Activated naive CD8-positive, alpha-beta T cell treated with anti-CD3 and anti-CD28 coated beads, Interleukin-2, amount 10 ng/mL, durations not matched to agents 7 days and 5 days (primary cell): ENCODE measurements at places on chromosomes 11 and 22. TPM values are rescaled to one million over a fixed set of nuclear protein-coding genes. Genes with fewer than 3 reads are reported as not detected.

CARNS1 gene
- total RNA-seq = 5.6 TPM

MS4A2 gene
- not detected for total RNA-seq

GRCh38 chr22:19098157-19098556, 24.1 kb downstream of the DGCR2 start:
- H3K4me1 ChIP-seq = peaks cover 3% of the 10 kb centered on the region
- H3K4me3 ChIP-seq = no peak overlapping the region
- H3K27ac ChIP-seq = no peak overlapping the region
- peaks cover 15% of the 10 kb centered on the region for H3K36me3 ChIP-seq
- DNase-seq = no peak

DNA sequence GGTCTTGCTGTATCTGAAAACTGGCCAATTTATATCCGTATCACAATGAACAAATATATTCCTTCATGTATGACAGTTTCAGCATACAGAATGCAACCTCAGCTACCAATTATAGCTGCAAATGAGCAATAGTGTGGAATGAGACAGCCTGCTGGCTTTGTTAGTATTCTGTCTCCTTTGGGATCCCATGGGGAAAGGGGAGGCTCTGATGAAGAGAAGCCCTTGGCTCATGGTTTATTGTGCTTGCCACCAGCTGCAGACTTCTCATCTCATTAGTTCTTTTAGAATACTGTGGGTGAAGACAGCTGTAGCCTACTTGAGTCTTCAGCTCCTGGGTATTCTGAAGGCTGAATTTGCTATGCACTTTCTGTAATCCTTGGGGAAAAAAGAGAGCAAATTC, 42.4 kb downstream of the PITPNB start:
- peaks cover 2% of the 10 kb centered on the region for H3K36me3 ChIP-seq
- H3K27me3 ChIP-seq = no peaks in the 10 kb centered on the region
- no peak for DNase-seq
- peaks cover 23% of the 10 kb centered on the region for H3K4me1 ChIP-seq
- no peak overlapping the region for H3K4me3 ChIP-seq
- H3K27ac ChIP-seq = no peak overlapping the region

DNA sequence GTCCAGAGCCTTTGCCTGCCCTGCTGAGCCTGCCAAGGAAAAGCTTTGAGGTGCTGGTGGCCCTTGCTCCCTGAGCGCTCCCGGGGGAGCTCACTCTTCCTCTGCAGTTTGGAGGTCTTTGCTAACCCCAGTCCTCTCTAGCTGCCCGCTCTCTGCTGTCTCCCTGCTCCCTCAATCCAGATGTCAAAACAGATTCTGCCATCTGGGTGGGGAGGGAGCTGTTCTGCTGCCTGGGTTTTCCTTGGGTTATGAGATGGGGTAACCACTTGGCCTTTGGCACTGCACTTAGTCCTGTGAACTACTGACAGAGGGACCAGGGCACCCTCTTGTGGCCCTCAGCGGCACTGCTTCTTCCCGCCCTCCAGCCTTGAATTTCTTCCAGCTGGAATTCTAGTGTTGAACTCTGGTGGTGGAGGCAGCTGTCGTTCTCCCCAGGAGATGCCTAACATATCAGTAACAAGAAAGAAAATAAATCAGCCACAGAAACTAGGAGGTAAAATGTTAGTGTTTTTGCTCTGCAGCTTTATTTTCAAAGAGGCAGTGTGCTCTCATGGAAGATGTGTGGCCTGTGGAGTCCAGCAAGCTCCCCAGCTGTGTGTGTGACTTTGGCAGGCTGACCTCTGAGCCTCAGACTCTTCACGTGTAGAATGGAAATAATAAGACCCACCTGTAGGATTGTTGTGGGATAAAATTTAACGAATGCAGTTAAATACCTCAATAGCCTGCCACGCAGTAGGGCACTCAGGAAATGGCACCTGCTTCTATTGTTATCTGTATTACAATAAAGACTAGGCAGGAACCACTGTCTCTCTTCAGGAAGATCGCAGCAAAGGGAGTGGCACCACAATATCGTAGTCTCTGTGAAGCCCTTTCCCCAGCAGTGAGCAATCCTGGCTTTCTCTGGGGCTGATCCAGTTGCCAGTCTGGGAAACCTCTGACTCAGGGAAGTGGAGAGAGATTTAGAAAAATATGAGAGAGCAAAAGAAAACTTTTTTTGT, 23.4 kb downstream of the ARFGAP2 start:
- peak; percentile 63 for DNase-seq
- peaks cover 31% of the 10 kb centered on the region for H3K4me1 ChIP-seq
- peak overlapping the region; percentile 56 for H3K4me3 ChIP-seq

PYGM gene
- 7.2 TPM for total RNA-seq

SPTBN2 gene
- 1.3 TPM for total RNA-seq

DNA sequence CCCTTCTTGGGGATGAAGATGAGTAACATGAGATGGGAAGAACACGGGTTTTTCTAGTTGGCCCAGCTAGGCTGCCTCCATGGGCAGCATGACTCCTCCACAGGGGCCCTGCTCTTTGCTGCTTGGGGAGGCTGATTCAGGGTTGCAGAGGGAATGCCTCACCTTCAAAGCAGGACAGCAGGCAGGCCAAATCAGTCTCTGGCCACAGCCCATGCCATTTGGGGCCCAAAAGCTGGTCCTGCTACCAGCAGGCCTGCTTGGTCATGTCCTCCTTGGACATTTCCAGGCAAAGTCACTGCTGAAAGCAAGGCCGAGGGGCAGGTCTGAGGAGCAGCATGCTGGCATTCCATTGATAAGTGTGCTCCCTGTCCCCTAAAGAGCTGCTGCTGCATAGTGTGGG, 13.8 kb upstream of the MAPK8IP1 start:
- DNase-seq = no peak
- no peak overlapping the region for H3K27ac ChIP-seq

BET1L gene
- 56.9 TPM for total RNA-seq

DNA sequence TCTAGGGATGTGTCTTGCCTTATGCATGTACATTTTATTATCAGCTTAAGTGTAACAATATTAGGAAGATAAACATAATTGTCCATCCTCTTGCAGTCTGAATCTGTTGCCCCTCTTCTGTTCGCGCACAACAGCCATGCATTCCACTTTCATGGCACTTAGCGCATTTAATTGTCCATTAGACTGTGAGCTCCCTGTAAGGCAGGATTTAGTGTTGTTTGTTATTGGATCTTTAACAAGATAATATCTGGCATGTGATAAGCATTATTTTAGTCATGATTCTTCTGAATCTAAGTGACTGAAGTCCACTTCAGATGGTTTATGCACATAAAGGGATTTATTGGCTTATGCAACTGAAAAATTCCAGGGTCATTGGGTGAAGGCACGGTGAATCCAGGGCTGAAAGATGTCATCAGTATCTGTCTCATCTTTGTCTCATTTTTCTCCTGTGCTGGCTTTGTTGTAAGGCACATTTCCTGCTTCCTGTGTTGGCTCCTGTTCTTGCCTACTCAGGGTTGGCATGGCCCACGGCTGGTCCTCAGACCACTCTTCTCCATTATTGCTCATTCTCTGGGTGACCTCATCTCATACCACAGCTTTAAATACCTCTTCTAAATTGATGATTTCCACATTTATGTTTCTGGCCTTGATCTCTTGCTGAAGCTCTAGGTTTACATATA, 37.6 kb downstream of the ATXN10 start:
- peaks cover 12% of the 10 kb centered on the region for H3K4me1 ChIP-seq
- no peaks in the 10 kb centered on the region for H3K27me3 ChIP-seq
- H3K36me3 ChIP-seq = peaks cover 28% of the 10 kb centered on the region
- peak overlapping the region; percentile 30 for H3K27ac ChIP-seq

- no peak for DNase-seq
- peaks cover 21% of the 10 kb centered on the region for H3K36me3 ChIP-seq
- H3K27ac ChIP-seq = peak overlapping the region; percentile 78
These were observed 62.4 kb downstream of the TNRC6B start for GRCh38 chr22:40240160-40240559.

- no peak for DNase-seq
- H3K27me3 ChIP-seq = no peaks in the 10 kb centered on the region
- H3K36me3 ChIP-seq = no peaks in the 10 kb centered on the region
- H3K4me1 ChIP-seq = no peaks in the 10 kb centered on the region
- no peak overlapping the region for H3K27ac ChIP-seq
These were observed 247.2 kb upstream of the CADM1 start for GRCh38 chr11:115751243-115752015.

DNA sequence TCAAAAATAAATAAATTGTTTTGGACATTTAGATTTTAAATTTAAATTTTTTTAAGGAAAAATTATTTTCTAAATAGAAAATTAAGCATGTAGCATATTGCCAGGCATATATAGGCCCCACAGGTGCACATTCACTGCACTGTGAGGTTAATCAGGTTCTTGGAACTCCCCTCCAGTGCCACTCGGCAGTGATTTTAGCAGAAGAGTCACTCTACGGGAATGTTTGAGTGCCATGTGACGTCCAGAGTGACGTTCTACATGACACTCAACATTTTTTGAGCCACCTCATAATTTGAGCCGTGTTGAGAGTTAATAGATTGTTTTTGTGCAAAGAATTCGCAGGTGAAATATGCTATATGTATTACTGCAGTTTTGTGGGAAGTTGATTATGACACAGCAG, 77.4 kb downstream of the SWAP70 start:
- H3K27ac ChIP-seq = no peak overlapping the region
- H3K36me3 ChIP-seq = peaks cover 37% of the 10 kb centered on the region
- H3K4me3 ChIP-seq = no peak overlapping the region
- no peaks in the 10 kb centered on the region for H3K27me3 ChIP-seq
- no peak for DNase-seq

GRIA4 gene
- total RNA-seq = not detected

CEND1 gene
- total RNA-seq = 0.37 TPM

C11orf91 gene
- 0.40 TPM for total RNA-seq

GRCh38 chr11:124762105-124762623, at the start of gene ESAM:
ESAM (minus strand) TSS chr11:124762290; CDS start chr11:124762154, 136 bp downstream.
- peak; percentile 83 for DNase-seq
- peaks cover 13% of the 10 kb centered on the region for H3K4me1 ChIP-seq
- H3K36me3 ChIP-seq = peaks cover 2% of the 10 kb centered on the region
- peaks cover 48% of the 10 kb centered on the region for H3K27me3 ChIP-seq
- H3K4me3 ChIP-seq = peak within 1 kb of the TSS; percentile 99

FGF3 gene
- not detected for total RNA-seq

DEPDC7 gene
- 2.7 TPM for total RNA-seq

DNA sequence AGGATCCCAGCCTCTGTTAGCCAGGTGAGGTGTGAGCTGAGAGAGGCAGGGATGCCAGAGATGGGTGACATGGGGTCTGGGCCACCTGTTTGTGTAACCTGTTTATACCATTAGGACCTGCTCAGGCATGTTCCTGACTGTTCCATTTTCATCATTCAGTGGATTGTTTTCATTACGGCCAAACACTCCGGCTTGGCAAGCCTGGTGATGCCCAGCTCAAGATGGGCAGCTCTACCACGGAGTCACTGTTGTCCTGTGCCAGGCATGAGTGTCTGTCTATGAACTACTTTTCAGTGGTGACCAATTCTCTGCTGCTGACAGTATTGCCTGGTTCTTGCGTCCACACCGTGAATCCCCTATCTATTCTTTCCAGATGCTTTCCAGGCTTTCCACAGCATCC, 71.5 kb upstream of the SLC22A12 start:
- no peaks in the 10 kb centered on the region for H3K36me3 ChIP-seq
- no peak overlapping the region for H3K27ac ChIP-seq
- H3K4me3 ChIP-seq = no peak overlapping the region
- H3K27me3 ChIP-seq = peaks cover 19% of the 10 kb centered on the region
- no peak for DNase-seq

HEPN1 gene
- not detected for total RNA-seq

GRCh38 chr11:131666617-131667016, 296.2 kb downstream of the NTM start:
- no peaks in the 10 kb centered on the region for H3K27me3 ChIP-seq
- H3K27ac ChIP-seq = no peak overlapping the region
- H3K4me3 ChIP-seq = no peak overlapping the region
- no peak for DNase-seq
- no peaks in the 10 kb centered on the region for H3K36me3 ChIP-seq

PATE2 gene
- total RNA-seq = not detected

OR56A1 gene
- not detected for total RNA-seq

DNA sequence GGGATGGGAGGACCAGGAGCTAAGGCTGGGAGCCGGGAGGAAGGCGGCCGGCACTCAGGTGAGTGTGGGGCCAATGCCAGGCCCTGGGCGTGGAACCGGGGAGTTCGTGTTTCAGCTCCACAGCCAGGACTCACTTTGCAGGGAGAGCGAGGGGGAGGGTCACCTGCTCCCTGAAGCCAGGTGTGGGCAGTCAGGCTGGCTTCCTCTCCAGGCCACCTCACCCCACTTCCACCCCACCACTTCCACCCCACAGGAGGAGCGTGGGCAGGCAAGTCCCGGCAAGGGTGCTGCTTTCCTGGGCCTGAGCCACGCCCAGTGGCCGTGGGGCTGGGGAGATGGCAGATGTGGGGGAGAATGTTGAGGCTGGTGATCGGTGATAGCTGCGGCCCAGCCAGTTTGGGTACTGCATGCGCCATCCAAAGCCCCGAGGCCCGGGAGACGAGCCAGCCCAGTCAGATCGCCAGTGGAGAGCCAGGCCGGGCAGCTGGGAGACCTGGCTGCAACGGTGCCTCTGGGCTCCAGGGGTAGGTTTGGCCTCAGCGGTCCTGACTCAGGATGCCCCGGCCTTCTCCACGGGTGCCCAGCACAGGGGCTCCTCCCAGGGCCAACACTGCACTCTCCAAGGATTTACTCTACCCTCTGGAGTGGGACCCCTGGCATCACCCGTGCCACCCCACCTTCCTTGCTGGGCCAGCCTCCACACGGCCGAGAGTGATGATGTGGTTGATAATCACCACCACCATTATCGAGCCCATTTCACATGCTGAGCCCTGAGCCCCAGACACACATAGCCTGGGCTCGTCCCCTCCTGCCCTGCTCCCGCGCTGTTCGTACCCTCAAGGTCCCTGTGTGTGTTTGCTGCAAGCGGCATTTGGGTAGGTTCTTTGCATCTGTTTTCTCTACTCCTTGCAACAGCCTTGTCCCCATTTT, 93.8 kb downstream of the WNT7B start:
- no peak for DNase-seq
- peaks cover 33% of the 10 kb centered on the region for H3K27me3 ChIP-seq
- H3K36me3 ChIP-seq = no peaks in the 10 kb centered on the region
- no peaks in the 10 kb centered on the region for H3K4me1 ChIP-seq
- no peak overlapping the region for H3K27ac ChIP-seq
- no peak overlapping the region for H3K4me3 ChIP-seq

DNA sequence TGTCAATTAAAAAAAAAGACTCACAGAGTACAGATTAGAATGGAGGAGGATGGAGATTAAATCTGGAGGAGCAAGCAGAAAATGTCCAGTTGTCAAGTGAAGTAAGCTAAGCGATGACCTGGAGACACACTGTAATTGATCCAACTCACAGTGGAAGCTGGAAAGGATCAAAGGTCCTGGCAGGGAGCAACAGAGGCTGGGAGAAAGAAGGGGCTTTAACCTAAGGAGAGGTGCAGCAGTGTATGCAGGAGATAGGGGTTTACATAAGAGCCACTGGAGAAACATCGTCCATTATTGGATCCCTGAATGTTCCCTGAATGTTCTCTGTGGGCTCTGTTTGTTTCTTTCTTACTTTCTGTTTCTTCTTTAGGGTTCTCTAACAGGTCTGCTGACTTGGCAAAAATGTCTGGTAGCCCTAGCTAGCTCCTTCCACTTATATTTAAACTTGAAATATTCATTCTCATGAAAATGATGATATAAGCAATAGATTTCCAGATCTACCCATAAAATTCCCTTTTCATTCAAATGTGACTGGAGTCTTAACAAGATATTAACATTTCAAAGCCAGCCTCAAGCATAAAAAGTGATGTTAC, 30.1 kb upstream of the CAT start:
- H3K4me3 ChIP-seq = no peak overlapping the region
- DNase-seq = no peak
- H3K27me3 ChIP-seq = peaks cover 31% of the 10 kb centered on the region
- H3K36me3 ChIP-seq = no peaks in the 10 kb centered on the region
- no peaks in the 10 kb centered on the region for H3K4me1 ChIP-seq
- no peak overlapping the region for H3K27ac ChIP-seq

SLC22A12 gene
- not detected for total RNA-seq
